ENCODE measurements at places on chromosomes 4 and X.
A peak's percentile ranks its signal among the peaks of the same experiment; 100 is the strongest.

- no peak for DNase-seq
Observed at GRCh38 chr4:113844369-113844768, 82.8 kb upstream of the CAMK2D start.

GRCh38 chrX:43500246-43500645 is 155.9 kb upstream of the MAOA start:
- no peak for DNase-seq

DNA sequence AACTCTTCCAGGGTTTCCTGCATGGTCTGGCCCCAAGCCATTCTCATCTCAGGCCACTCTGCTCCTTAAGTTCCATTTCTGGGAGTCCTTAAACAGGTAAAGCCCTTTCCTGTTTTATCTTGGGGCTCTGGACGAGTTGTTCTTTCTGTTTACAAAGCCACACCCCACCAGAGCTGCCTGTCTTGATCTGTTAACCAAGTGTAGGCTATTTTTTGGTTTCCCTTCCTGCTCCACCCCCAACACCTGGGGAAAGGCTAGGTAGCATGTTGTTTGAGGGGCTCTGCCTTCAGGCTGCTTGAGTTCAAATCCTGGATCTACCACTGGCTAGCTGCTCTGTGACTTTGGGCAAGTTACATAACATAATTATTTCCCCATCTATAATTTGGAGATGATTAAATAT is 40.0 kb downstream of the ERVMER34-1 start:
- no peak for DNase-seq

DNA sequence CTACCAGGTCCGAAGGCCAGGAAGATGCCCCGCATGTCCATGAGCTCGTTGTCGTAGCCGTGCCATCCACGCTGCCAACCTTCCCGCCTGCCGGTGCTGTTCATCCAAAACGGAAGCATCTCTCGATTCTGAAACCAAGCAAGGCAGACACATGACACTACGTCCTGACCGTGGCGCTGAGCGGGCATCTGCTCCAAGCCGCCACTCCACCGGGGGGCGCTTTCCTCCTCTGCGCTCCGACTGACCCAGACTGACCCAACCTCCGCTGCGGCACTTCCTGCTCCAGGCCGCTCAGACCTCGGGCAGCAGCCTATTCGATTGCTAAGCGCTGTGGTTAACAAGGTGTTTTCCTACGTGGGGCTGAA is 120.5 kb downstream of the ENPP6 start:
- no peak for DNase-seq

DNA sequence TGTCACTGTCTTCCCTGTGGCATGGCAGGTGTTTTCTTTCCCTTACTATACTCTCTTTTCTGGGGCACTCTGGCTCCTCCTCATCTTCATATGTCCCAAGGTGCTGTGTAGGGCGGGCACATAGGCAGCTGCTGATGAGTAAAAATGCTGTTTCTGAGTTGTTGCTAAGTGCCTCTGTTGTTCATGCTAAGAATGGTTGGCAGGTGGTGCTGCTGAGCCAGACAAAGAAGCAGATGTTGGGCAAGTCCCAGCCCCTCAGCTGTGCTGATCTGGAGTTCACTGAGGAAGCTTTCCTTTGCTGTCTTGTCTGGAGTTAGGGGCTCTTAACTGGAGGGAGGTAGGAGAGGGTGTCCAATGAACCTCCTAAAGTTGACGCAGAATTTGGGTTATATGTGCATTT is 40.6 kb downstream of the HADH start:
- peak; percentile 78 for DNase-seq

GRCh38 chrX:40273356-40274050 is 175.7 kb upstream of the BCOR start:
- DNase-seq, result no peak

DNA sequence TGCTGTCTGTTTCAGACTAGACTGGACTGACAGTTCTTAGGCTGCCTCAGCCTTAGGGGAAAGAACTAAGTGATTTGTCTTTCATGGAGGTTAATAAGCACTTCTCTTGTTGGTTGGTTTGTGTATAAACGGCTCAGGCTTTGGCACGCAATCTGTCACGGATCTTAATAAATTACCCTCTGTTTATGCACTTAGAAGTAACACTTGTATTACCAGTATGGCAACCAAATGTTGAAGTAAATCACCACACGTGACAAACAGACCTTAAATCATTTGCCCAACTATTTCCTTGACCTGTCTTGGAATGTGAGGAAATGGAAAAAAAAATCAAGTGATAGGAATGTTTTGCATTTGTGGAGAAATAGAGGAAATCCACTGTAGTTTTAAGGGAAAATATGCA is 69.9 kb downstream of the TEX13A start:
- DNase-seq, result no peak

DNA sequence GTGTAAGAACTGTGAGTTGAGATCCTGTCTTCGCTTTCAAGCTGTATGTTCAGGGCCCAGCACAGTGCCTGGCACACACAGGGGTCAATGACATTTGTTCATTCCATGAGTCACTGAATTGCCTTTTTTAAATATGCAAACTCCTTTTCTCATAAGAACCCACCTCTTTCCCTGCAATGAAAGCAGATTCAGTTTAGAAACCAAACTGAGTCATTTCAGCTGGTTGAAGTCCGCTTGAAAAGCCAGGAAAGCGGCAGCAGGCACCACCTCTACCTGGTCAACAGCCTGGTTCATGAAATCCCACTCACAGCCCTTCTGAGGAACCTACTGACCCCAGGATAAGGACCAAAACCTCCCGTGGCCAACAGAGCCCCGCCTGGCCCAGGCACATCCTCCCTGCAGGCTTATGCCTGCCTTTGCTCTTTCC is 4.5 kb upstream of the C1QTNF7 start:
- no peak for DNase-seq

- no peak for DNase-seq
Observed at GRCh38 chr4:143768007-143768591, 67.6 kb upstream of the FREM3 start.

- no peak for DNase-seq
Observed at GRCh38 chr4:181661090-181661489, 582.1 kb upstream of the TENM3 start.

DNA sequence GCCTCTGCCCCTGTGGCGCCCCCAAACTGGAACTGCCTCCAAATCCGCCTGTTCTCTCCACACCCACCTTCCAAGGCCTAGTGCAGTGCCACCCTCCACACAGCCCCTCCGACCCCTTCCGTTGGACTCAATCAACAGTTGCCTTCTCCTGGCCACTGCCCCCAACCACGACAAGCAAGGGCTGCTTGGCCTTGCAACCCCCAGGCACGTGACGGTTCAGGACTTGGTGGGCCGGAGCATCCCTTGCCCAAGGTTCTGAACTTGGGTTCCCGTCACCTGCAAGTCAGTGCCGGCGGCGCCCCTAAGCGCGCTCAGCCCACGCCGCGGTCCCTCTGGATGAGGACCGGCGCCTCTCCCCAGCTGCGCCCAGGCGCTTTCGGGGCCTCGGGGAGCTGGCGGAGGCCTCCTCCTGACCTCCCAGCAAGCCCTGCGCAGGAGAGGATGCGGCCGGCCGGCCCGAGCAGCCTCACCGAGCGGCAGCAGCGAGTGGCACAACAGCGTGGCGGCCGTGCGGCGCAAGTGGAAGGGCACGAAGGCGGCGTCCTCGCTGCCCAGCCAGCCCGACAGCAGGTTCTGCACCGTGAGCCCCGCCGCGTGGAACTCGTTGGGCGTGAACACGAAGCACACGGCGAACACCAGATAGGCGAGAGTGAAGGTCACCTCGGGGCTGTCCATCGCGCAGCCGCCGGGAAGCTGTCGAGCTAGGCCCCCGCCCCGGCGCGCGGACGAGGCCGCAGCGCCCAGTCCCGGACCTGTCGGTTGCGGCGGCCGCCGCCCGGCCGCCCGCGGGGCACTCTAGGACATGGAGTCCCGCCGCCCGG is 750 bp downstream of the TMEM129 start:
- no peak for DNase-seq

- DNase-seq, result no peak
Observed at GRCh38 chrX:131907488-131908314, 115.4 kb upstream of the STK26 start.

DNA sequence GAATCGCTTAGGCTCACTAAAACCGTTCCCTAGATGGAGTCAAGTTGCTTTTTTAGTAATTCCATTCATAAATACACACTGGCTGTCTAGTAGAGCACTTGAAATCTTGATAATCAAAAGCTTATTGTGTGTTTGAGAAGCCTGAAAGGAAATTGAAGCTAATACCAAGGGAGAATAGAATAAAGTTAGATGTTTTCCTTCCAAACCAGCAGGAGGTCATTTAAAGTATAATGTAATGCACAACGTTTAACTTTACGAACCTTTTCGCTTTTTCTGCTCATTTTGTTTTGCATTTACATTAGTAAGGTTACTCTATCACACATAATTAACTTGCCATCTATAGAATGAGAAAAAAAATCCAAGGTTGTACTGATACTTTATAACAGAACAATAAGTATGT is 440.9 kb downstream of the NKX6-1 start:
- DNase-seq, result no peak

DNA sequence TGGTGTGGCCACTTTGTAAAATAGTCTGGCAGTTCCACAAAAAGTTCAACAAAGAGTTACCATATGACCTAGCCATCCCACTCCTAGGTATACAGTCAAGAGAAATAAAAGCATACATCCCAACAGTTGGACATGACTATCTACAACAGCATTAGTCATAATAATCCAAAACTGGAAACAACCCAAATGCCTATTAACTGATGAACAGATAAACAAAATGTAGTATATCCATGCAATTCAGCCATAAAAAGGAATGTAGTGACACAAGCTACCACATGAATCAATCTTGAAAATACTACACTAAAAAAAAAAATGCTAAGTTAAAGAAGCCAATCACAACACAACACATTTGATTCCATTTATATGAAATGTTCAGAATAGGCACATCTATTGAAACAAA is 16.1 kb downstream of the MED14 start:
- DNase-seq, result no peak

GRCh38 chr4:152734015-152734698 is 45.4 kb downstream of the TIGD4 start:
- no peak for DNase-seq

DNA sequence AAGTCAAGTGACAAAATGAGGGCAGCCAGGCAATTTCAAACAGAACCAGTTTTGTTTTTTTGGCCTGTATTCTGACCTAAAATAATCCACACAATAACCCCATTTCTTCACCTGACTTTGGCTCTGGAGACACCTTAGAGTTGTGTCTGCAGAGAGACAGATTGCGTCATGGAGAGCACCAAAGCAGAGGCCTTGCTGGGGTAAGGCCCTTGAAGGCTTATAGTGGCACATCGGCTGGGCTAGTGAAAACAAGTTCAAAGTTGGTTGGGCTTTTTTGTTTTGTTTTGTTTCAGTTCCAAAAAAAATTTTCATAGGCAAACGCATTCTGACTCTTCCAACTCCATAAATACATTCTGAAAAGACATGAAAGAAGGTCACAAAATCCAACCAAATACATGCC is 34.4 kb downstream of the PARM1 start:
- DNase-seq, result no peak

DNA sequence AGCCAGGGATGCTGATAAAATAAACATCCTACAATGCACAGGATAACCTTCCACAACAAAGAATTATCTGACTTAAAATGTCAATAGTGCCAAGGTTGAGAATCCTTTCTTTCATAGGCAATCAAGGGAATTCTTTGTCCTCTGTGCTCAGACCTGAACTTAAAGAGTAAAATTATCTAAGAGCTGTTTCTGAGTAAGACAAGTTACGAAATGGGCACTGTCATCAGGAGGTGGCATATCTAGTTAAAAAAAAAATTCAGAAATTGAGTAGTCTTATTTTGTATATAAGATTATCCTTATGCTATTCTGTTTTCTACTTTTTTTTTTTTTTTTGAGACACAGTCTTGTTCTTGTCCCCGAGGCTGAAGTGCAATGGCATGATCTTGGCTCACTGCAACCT is 3.3 kb upstream of the RAB33B start:
- DNase-seq, result no peak

DNA sequence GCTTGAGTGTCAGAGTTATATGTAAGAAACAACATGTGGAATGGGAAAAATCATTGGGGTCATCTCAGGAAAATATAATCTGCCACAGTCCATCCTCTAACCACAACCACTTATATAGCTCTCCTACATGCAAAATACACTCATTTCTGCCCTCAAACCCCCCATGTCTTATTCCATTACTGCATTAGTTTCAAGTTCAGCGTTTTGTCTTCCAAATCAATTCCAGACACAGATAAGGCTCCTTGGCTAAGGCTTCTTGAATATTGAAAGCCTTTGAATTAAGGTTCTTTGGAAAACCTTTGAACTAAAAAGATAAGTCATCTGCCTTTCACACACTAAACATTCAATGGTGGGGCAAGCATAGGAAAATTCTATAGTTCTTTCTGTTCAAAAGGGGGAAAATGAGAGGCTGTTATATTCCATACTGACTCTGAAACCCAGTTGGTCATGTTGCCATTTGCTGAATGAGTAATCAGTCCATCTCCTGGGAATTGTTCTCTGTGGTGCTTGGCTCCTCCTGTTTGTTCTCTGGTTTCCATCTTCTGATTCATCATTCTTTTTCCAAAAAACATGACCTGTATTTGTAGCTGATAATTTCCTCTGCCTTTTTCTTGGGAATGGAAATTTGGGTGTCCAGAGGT is 218.7 kb downstream of the BMPR1B start:
- DNase-seq, result no peak

DNA sequence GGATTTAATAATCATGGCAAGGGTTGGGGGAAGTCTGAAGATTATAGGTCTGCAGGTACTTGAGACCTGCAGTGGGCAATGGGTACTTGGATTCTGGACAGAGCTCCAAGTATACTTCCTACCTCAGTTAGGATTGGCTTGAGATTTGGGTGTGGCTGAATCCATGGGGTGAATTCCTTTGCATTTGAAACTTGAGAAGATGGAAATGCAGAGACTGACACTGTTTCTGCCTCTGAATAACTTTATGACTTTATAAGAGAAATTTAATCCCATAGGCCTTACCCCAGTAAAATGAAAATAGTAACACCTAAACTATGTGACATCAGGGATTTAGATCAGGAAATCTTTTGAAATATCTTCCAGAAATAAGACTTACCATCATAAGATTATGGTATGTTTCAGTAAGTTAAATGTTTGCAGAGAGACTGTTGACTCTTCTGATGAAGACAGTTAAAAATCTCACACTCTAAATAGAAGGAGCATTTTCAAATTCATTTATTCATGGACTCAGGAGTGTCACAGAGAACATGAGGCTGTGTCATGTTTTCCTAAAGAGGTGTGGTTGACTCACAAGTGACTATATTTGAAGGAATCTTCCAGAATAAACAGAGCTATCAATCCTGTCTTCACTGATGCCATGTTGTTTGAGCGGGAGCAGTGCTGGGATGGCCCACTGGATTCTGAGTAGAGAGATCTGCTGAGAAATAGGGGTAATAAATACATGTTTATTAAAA is 513.5 kb upstream of the NR3C2 start:
- DNase-seq, result no peak

Measured in stimulated activated naive CD4-positive, alpha-beta T cell (primary cell).